ENCODE measurements at places on chromosomes 3 and 15.
A peak's percentile ranks its signal among the peaks of the same experiment; 100 is the strongest.

GRCh38 chr3:99246010-99246654 lies 344.6 kb upstream of the DCBLD2 start:
- no peak for DNase-seq

- DNase-seq: no peak
These were observed 565.9 kb upstream of the CCDC54 start for GRCh38 chr3:106811376-106811775.

DNA sequence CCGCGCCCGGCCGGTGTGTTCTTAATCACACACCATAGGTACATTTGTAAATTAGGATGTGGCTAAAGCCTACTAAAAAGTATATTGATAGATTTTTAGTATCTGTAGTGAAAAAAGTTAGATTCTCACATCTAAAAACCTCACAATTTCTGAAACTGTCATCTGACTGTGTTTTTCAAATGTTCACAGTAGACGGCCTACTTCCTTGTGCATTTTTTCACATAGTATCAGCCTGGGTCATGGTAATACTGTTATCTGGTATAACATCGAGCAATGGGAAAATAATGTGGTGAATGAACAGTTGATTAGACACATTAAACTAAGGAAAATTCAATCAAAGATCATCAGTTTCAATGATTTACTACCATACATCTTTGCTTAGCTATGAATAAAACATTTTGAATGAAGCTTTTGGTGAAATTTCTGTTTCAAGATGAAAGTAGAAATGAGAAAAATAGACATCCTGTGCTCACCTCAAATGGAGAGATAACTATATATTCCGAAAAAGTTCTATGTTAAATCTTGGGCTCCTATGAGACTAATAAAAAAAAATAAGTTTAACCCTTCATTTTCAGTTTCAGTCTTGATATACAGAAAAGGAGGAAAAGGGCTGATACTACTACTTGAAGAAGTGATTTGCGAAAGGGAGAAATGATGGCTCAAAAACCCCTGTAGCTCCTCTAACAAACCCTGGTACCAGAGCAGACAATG lies 262.7 kb downstream of the ZBTB20 start:
- DNase-seq: no peak

- DNase-seq: peak; percentile 58
These were observed 243.2 kb downstream of the NSUN3 start for GRCh38 chr3:94305835-94306611.

DNA sequence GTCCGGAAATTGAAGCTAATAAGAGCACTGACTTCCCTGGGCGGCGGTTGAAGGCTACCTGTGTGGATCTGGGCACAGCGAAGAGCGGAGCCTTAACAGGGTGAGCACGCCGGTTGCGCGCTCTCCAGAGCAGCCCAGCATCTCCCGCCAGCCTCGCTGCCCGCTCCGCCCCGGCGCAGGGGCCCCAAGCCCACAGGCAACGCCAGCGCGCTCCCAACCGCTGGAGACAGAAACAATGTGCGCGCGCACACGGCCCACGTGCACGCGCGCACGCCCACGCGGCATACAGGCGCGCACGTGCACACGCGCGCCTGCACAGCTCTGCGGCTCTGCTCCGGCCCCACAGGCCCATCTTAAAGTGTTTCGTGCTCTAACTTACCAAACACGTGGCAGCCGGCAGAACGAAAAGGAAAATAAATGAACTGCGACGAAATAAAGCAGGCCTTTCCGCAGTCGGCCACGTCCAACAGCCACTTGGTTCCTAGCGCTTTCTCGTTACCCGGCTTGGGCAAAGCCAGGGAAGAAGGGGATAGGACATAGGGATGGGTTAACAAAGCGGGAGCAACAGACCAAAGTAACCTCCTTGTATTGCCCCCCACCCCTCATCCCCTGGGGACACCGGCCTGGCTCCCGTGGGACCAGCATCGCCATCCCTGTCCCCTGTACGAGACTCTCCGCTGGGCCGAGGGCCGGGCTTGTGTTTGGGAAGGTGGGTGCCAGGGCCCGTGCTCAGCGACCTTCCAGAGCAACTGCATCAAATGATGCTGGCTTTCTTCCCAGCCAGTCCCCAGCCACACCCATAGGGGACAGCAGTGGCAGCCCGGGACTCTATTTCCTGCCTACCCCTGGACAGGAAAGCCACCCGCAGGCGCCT lies 203.7 kb downstream of the ABHD5 start:
- DNase-seq: peak; percentile 93

- no peak for DNase-seq
These were observed 79.6 kb downstream of the PCOLCE2 start for GRCh38 chr3:142809259-142809658.

DNA sequence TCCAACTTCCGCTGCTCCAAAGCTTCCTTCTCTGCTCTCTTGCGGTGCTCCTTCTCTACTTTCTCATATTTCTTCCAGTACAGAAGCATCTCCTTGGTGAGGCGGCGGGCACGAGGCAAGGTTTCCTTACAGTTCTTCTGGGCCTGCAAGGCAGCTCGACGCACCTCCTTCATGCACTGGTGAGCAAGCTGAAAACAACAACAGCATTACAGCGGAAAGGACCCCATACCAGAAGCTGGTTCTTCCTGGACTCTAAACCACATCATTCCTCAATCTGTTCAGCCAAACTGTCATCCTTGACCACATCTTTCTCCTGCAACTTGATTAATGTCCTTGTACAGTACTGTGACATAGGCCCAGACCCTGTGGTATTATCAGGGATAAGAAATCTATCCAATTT lies 36.4 kb downstream of the INO80 start:
- DNase-seq: no peak

DNA sequence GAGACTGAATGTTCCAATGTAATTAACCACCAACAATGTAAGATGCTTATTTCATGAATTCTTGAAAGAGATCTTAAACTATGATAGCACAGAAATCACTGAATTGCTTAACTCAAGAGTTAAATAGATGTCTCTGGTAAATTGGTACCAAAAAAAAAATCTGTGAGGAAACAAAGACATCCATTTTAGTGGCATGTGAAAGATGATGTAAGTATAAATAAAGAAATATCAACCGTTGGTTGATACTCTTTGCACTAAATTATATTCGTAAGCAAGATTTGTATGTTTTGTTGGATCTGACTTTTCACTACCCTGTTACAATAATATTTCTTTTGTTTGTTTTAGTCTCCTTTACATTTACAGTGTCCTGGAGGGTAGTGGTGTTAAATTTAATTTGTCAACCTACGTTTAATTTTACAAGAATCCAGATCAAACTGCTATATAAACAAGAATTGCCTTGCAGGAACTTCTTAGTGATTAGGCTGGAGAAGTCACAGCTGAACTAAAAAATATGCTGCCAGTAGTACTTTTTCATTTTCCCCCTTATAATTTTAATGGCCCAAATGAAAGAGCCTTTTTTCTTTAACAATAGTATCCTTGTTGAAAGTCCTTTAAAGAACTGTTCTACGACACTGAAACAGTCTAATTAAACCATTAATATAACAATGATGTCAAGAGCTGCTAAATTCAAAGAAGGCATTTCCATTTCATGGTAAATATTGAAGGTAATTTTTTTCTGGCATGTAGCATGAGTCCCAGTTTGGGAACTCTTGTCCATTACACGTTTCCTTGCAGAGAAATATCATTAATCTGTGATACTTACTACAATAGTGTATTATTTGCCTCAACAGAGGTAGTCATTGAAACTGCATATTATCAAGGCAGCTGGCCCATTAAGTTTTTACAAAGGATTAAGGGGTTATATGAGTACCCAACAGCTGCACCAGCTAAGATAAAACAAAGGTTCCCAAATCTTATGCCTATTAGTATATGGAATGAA lies 109.6 kb upstream of the PHLDB2 start:
- DNase-seq: no peak

DNA sequence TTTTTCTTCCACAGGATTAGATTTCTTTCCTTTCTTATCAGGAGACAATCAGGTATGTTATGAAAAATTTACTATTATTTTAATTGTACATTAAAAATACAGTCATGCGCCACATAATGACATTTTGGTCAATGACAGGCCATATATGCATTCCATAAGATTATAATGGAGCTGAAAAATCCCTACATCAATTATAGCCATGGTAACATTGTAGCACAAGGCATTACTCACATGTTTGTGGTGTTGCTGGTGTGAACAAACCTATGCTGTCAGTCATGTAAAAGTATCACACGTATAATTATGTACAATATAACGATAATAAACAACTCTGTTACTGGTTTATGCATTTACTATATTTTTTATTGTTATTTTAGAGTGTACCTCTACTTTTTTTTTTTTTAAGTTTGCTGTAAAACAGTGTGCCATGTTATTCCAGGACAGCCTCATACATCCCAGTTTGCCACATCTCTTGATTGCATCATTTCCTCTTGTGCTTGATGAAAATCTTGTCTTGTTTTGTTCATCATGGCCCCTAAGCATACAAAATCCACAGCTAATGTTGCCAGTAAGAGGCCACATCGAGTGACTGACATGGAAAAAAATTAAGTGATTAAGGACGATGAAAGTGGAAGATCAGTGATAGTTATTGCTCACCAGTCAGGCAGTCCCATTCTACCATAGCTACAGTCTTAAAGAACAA lies 21.4 kb downstream of the CALML4 start:
- DNase-seq: no peak

DNA sequence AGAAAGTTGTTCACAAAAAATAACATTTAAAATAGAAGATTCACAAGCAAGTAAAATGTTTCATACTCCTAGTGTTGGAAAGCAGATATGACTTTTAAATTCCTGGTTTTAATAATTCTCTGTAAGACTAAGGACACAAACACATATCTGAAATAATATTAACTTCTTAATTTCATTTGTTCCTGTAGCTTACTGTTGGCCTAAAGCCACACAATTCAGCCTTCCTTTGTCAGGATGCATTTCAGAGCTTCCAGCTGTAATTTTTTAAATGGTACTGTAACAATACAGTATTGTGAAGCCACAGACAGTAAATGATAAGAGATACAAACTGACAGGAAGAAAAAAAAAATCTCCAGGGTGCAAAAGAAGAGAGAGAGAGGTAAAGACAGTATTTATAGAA lies 84.2 kb downstream of the TMCC1 start:
- DNase-seq: no peak

GRCh38 chr3:9951962-9952805 lies at the start of gene PRRT3:
PRRT3 (minus strand) TSS chr3:9952408; CDS start chr3:9950115, 2,293 bp downstream.
- peak; percentile 84 for DNase-seq

GRCh38 chr3:64848822-64849221 lies 161.0 kb upstream of the ADAMTS9 start:
- DNase-seq: no peak

DNA sequence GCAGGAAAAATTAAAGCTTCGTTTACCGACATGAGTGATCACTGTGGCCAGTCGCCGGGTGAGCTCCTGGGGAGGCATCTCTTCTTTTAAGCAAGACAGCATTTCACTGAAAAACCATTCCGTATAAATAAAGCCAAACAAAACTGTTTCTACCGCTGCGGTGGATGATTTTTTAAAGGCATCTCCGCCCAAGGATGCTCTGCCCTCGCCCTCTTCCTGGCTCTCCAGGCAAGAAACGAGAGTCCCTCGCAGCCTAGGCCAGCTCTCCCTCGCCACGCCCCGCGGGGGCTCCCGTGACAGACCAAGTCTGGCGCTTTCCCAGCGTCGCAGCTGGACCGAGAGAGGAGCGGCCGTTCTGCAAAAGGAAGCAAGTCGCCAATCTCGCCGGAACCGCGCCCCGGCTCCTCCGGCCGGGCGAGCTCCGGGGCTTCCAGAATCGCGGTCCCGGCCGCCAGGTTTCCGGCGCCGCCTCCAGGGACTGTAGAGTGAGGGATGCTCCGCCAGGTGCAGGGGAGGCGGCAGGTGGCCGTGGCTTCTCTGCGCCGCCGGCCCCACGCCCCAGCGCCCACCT lies 458 bp downstream of the MCF2L2 start:
- peak; percentile 78 for DNase-seq

DNA sequence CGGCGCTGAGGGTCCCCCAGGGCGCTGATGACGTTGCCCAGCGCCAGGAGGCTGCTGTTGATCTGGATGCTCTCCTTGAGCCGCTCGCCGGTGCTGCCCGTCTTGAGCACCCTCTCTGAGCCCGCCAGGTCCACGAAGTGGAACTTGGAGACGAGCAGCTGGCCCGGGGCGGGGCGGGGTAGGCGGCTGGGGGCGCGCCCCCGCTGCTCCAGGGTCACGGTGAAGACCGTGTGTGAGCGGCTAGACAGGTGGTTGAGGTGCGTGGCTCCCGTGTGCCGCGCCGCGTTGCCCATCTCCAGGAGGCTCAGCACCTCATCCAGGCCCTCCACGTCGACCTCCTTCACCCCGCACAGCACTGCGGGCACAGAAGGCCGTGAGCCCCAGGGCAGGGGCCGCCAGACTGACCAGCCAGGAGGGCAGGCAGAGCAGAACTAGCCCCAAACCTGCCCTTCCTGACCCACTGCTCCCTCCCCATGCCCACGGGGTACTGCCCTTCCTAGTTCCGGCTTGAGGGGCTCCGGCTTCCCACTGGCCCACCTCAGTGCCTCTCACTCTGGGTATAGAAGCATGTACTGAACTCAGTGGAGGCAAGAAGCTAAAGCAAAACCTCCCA lies 6.1 kb downstream of the KIF7 start:
- DNase-seq: no peak
